Left colon (tissue), 2 donors: ENCODE measurements at places on chromosomes 4 and X. TPM values are rescaled to one million over a fixed set of nuclear protein-coding genes. Genes with fewer than 3 reads are reported as not detected.

DNA sequence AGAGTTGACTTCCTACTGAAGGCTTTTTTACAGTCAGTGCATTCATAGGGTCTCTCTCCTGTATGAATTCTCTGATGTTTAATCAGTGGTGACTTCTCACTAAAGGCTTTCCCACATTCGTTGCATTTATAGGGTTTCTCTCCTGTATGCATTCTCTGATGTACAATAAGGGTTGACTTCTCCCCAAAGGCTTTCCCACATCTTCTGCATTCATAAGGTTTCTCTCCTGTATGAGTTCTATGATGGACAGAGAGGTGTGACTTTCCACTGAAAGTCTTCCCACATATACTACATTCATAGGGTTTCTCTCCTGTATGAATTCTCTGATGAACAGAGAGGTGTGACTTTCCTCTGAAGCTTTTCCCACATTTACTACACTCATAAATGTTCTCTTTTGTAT lies 45.2 kb downstream of the ZNF674 start:
- DNase-seq, result no peak

The LARP7 gene
- total RNA-seq, result 43.4 TPM

- no peak for DNase-seq
These were observed 48.0 kb downstream of the SEPTIN11 start for GRCh38 chr4:76997532-76997931.

The SH3D19 gene
- 119 TPM for total RNA-seq

The NPY2R gene
- 1.2 TPM for total RNA-seq

DNA sequence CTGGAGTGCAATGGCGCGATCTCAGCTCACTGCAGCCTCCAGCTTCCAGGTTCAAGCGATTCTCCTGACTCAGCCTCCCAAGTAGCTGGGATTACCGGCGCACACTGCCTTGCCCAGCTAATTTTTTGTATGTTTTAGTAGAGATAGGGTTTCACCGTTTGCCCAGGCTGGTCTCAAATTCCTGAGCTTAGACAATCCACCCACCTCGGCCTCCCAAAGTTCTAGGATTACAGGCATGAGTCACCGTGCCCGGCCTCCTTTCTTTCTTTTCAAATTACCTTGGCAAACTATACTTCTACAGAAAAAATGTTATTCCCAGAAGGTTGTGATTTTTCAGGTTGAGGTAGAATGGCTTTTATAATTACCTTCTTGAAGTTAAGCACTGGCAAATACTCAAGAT lies 321.9 kb upstream of the PRPS2 start:
- DNase-seq, result no peak

GRCh38 chr4:78652282-78652876 lies 100.8 kb downstream of the ANXA3 start:
- no peak for DNase-seq

GRCh38 chr4:149203256-149204001 lies 612.2 kb downstream of the IQCM start:
- no peak for DNase-seq

The KIAA1210 gene
- total RNA-seq, result not detected

DNA sequence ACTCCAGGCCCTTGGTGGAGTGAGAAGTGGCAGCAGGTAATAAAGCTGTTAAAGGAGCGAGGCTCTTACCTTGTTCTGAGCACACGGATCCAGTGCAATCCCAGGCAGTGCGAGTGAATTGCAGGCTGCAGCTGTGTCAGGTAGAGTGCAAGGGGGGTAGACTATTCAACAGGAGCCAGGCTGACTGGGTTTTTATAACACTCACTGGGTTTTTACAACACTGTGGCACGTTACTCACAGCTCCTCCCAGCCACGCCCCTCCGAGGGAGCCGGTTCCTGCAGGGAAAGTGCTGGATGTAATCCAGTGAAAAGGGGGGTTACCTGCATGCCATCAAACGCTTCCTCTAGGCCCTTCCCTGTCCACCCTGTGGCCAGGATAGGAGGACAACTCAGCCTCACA lies 358 bp downstream of the FGFBP1 start:
- peak; percentile 89 for DNase-seq

DNA sequence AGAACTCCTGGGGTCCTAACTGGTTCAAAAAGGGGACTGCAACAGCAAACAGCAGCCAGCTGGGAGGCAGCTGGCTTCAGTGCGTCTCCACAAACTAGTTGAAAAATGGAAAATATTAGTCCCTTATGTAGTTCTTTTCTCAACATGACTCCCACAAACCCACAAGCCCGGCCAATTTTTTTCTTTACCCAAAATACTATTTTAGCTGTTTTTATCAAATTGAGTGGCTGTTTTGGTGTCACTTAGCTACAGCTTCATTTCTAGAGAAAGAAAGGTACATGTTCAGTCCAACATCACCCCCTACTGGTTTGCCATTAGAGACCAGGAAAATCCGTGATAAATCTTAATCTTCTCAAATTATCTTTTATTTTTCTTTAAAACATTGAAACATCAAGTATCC lies 97.2 kb downstream of the GUCY2F start:
- no peak for DNase-seq

The FOXR2 gene
- total RNA-seq, result not detected

GRCh38 chrX:153662266-153662665 lies 11.3 kb downstream of the PNCK start:
- no peak for DNase-seq

The ATP2B3 gene
- 0.08 TPM for total RNA-seq

The NSUN7 gene
- 9.9 TPM for total RNA-seq

- DNase-seq, result no peak
These were observed 68.1 kb upstream of the BLTP1 start for GRCh38 chr4:122083989-122084388.

The GAGE1 gene
- not detected for total RNA-seq

The RASGEF1B gene
- 24.1 TPM for total RNA-seq

DNA sequence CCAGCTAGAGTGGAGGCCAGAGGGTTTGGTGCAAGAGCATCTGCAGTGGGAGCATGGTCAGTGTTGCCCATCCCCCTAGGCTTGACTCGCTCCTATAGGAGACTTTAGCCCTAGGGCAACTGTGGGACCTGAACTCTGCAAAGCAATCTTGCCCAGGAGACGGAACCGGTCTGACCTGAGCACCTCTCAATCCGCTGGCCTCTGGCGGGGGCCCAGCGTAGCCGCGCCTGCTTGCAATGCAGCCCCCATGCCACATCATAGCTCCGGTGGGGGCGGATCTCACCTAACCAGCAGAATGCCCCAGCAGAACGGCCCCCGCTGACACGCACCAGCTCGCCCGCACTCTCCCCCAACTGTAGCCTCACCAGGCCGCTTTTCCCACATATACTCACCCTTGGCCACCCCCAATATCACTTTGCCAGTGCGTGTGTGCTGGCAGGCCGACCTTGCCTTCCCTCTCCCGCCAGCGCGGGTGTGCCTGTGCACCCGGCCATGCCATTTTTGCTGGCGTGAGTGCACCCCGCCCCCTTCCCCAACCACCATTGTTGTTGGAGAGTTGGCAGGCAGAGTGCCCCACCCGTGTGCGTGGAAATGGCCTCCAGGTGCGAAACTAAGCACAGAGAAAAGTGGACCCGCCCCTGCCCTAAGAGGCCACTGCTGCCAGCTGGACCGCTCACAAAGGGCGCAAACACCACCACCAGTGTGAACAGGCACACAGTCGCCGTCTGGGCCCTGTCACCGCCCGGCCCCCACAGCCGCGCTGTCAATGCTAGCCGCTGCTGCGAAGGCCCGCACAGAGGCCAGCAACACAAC lies 5.8 kb downstream of the BEX4 start:
- DNase-seq, result no peak

DNA sequence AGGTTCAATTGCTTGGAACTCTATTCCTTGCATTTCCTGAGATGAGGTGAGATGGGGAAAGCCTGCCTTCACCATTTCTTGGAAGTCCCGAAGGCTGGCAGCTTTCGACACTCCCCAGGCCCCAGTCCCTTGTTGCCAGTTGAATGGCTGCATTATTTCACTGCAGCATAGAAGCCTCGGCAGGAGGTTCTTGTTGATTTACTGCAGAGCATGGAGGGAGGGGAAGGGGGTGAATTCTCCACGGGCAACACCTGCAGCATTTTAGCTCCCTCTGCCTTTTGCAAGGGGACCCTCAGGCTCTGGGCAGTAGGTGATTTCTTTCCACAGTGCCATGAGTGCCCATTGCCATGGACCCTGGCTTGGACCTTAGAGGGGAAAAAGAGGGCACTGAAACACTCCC lies 10.7 kb upstream of the BCLAF3 start:
- DNase-seq, result no peak

- no peak for DNase-seq
These were observed 1.9 kb downstream of the NEUROG2 start for GRCh38 chr4:112513971-112514646.

GRCh38 chrX:115913575-115913974 lies 257.0 kb upstream of the AGTR2 start:
- no peak for DNase-seq

GRCh38 chrX:41085878-41086626 lies 807 bp downstream of the USP9X start:
- peak; percentile 73 for DNase-seq

- no peak for DNase-seq
These were observed 286.8 kb upstream of the UGT8 start for GRCh38 chr4:114311787-114312186.

GRCh38 chrX:18924507-18925088 lies 59.3 kb downstream of the PHKA2 start:
- DNase-seq, result no peak

DNA sequence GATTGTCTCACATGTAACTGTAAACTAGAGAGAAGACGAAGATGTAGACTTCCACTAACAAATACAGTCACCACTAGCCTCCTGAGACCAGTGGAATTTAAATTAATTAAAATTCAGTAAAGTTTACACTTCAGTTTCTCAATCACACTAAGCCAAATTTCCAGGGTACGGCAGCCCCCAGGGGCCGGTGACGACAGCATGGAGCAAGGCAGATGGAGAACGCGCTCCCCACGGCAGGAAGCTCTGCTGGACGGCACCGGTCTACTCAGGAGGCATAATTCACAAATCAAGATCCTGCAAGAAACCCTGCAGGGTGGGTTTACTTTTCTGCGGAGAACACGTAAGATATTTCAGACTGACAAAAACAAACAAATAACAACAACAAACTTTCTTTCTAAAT lies 80.7 kb downstream of the FAT1 start:
- no peak for DNase-seq

DNA sequence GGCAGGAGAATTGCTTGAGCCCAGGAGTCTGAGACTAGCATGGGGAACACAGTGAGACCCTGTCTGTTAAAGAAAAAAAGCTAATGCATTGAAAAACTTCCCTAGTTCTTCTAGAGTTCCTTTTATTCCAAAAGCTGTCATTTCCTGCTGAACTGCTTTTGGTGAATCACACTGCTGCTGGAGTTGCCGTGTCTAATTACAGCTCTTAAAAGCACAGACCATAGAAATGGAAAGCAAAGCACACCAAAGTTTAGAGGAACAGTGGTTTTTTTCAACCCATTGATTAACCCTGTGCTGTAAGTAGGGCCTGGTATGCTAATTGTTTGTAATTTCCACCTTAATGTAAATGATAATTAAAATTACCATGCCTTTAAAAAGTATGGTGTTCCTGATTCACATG lies 52.4 kb downstream of the SEPTIN11 start:
- no peak for DNase-seq

GRCh38 chrX:11670316-11670715 lies 4.6 kb upstream of the ARHGAP6 start:
- DNase-seq, result no peak

DNA sequence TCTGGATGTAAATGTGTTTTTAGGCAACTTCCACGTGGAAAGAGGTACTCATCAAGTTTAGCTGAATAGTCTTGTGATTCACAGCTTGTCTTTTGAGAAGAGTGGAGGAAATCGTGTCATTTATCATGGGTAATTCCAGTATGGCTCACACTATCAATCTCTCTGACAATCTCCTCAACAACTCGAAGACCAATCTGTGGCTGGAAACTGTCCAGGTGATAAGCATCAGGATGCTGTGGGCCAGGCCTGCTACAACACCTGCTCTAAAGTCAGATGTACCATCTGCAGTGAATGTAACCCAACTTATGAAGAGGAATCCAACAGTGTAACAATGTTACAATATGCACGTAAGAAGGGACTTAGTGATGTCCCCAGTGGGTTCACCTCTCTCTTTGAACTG lies 132.1 kb upstream of the GK2 start:
- no peak for DNase-seq

DNA sequence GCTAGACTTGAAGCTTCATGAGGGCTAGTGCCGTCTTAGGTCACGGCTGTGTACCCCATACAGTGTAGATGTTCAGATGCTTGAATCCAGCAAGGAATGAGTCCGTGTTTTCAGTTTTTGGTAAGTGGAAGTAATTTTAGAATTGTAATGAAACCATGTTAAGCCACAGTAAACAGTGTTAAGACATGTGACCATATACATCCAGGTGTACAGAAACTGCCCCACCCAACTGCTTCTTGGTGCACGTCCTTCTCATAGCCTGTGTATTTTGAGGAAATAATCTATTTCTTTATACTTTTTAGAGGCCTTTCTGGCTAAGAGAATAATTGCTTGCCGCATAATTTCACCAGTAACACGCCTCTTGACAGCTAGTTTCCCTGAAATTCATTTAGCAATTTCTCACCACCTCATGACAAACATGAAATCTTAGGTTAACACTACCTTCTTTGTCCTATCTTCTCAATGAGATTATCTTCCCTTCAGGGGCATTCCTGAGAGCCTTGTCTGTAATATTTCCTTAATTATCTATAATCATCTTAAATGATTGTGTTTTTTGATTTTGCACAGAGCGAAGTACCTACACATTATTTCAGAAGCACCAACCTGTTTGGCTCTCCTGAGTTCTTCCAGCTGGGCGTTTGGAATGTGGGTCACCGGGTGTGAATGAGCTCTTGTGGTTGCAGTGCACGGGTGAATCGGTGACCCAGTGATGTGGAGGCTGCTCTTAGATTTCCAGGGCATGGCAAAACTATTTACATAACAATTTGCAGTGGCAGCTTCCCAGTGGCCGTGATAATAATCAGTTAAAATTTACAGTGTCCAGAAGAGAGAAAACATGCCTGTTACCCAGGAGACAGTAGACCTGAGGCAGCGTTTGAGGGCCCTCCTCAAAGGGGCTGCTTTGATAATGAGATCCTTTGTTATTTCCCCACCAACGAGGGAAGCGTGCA lies 50.2 kb upstream of the TADA2B start:
- no peak for DNase-seq

GRCh38 chrX:96752781-96753180 lies 68.1 kb downstream of the DIAPH2 start:
- DNase-seq, result no peak

DNA sequence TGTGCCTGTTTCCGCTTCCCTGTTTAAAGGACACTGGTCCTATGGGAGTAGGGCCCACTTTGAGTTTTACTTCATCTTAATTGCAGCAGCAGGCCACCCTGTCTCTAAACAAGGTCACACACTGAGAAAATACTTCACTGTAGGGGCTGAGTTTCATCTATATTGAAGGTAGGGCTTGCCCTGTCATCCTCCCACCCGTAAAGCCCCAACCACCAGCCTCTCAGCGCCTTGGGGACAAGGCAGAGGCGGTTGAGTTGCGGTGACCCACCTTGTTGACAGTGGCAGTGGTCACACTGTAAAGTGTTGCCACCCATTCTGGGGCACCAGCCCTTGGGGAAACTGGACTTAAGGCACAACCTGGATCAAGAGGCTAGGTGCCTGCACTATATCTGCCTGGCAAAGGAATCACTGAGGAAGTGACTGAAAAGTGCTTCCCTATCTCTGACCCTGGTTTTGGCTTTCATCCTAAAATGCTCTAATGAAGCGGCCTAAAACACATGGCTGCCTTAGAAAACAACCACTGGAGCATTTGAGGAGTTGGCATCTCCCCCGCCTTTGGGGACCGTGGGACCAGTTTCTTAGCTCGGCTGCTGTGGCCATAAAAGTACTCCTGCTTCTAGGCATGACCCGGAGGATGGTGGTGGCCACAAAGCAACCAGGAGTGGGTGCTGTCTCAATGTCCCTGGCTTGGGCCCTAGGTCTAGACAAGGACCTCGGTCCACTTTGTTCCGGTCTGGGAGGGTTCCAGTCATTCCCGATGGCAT lies 7.8 kb upstream of the WDR1 start:
- DNase-seq, result no peak

GRCh38 chrX:10172877-10173276 lies 16.1 kb downstream of the CLCN4 start:
- no peak for DNase-seq
